Cardiac muscle cell (in vitro differentiated cells and primary cell): ENCODE measurements at places on chromosomes 12 and 14.
A peak's percentile ranks its signal among the peaks of the same experiment; 100 is the strongest.

GRCh38 chr12:66636771-66637170 lies 42.1 kb downstream of the GRIP1 start:
- DNase-seq: no peak

DNA sequence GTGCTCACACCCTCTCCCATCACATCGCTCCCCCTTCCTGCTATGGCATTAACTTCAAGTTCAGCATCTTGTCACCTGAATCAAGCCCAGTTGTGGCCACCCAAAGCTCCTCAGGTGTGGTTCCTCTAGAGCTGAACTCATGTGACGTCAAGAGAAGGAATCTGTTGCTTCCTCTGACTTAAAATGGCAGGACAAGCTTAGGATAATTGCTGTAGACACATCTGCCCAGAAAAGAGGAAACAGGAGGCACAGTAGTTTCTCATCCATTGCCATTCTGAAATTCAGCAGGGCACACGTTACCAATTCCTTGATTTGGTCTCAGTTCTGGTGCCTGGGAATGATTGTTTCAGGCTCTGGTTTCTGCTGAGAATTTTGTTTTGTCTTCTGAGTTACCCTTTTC lies 52.1 kb downstream of the RCOR1 start:
- DNase-seq: no peak

DNA sequence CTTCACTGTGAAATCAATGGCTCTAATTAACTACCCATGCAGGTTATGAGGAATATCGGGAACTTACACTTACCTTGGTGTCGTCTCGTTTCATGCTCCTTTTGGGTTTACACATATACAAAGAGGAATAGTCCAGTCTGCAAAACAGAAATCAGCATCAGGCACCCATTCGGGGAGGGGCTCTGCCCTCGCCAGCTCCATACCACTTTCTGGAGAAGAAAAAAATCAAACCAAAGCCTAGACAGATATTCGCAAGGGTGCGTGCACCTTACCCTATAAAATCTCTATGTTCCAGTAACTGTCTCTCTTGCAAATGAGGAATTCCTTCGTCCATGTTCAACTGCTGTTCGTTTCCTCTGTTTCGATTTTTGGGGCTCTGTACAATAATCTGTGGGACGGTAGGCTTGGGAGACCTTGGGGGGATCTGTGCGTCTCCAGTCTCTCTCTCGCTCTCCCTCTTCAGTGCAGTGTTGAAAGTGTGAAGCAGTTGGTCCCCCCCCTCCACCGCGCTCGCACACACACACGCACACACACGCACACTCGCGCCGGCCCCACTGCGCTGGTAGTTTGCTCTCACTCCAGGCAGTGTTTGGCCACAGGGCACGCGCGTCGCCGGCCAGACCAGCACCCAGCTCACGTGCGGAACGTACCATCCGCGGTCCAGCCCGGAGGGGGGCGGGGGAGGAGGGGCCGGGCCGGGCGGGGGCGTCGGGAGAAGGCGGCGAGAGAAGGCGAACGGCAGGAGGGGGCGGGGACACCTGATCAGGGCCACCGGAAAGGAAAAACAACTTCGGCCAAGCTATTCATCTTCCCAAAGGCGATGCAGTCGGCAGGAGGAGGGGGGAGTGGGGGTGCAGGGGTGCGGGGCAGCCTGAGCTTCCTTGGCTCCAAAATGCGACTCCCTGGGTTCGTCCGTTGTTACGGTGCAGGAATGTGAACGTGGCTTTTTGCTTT lies at the start of gene BHLHE41:
Gene BHLHE41 (minus strand): TSS at position 592 of the 954 bp plus-strand sequence. CDS start 258 bp downstream, at position 334.
- peak; percentile 54 for DNase-seq

GRCh38 chr12:130254461-130255276 lies 83.0 kb upstream of the PIWIL1 start:
- no peak for DNase-seq

- no peak for DNase-seq
These were observed 315.8 kb downstream of the RGS6 start for GRCh38 chr14:72247896-72248465.

DNA sequence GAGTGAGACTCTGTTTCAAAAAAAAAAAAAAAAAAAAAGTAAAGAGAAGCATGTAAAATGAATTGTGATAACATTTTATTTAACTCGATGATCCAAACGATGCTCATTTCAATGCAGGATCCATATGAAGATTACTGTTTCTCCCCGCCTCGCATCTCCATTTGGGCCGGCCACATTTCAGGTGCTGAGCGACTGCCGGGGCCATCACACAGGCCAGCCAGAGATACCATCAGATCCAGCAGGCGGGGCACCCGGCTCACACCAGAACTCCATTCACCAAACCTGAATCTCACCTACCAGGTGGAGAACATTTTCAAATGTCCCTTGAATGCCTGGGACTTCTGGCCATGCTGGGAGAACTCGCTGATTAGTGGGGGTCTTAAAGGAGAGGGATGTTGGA lies 18.0 kb upstream of the FZD10 start:
- no peak for DNase-seq
